ENCODE measurements at places on chromosomes 7 and 10.

DNA sequence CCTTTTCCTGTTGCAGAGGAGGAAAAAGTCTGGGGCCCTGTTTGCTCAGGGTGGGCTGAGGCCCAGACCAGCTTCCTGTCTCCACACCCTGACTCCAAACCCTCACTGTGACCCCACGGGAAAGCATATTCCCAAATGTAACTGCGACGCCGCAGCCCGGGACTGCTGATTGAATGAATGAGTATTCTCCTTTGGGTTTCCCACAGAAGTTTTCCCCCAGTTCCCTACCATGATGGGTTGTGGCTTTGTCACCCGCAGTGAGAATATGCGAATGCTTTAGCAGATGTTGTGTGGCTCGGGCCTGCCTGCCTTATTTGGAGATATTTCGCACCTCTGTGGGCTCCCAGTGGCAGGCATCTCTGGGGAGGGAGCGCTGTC lies 50.6 kb downstream of the MGMT start:
- peak; percentile 1 for DNase-seq

GRCh38 chr7:81626008-81626407 lies 143.8 kb downstream of the HGF start:
- DNase-seq, result no peak

- DNase-seq, result no peak
These were observed 1.2 kb downstream of the ADIRF start for GRCh38 chr10:86969421-86970041.

DNA sequence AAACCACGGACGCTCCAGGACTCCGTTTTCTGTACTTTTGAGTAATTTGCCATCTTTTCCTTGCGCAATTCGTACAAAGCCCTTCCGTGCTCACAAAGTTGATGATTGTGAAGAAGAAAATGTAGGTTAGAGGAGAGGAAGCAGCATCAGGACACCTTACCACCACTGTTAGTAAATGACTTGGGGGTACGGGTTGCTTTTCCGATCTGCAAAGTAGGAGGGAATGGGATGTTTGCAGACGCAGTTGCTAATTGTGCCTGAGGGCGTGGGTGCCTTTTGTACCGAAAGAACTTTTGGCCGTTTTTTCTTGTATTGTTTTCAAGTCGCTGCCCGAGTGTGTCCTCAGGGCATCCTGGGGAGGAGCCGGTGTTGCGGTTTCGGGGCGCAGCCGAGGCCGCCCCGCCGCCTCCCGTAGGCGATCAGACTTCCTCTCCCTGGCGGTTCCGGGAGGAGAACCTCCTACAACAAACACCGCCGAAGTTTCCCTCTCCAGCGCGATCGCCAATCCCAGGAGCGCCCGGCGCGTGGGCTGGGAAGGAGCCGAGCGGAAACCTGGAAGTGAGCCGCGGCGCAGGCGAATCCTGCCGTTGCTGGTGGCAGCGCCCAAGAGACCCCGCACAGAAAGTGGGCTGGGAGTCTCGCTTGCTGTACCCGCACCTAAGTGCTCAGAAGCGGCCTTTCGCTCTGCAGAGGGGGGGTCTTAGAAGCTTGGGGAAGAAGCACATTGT lies 1.0 kb downstream of the PRR15 start:
- no peak for DNase-seq

- no peak for DNase-seq
These were observed 146.4 kb upstream of the ZNF32 start for GRCh38 chr10:43795093-43795492.

DNA sequence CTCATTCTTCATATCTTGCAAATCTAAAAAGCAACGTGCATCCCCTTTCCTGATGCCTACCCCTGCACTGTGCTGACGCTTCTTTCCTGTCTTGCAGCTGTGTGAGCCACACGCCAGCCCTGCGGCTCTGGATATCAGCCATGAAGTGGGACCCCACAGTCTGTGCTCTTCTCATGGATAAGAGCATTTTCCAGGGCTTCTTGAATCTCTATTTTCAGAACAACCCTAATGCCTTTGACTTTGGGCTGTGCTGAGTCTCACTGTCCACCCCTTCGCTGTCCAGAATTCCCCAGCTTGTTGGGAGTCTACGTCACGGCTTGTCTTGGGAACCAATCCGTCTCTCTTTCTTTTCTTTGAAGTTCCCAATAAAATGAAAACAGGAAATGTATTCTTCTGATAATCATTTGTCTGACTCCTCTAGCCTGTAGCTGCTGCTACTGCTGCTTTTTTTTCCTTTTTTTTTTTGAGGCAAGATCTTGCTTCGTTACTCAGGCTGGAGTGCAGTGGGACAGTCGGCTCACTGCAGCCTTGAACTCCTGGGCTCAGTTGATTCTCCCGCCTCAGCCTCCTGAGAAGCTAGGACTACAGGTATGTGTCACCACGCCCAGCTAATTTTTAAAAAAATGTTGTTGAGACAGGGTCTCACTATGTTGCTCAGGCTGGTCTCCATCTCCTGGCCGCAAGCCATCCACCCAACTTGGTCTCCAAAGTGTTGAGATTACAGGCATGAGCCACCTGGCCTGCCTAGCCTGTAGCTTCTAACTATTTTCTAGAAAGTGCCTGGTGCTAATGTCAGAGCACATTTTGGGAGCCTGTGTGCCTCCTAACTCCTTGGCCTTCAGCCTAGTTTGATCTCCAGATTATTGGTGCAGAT lies 30.3 kb downstream of the GSTO2 start:
- no peak for DNase-seq

GRCh38 chr10:126204320-126204719 lies 184.0 kb downstream of the ADAM12 start:
- DNase-seq, result no peak

- no peak for DNase-seq
These were observed 39.7 kb downstream of the ZNF33A start for GRCh38 chr10:38050212-38050611.

DNA sequence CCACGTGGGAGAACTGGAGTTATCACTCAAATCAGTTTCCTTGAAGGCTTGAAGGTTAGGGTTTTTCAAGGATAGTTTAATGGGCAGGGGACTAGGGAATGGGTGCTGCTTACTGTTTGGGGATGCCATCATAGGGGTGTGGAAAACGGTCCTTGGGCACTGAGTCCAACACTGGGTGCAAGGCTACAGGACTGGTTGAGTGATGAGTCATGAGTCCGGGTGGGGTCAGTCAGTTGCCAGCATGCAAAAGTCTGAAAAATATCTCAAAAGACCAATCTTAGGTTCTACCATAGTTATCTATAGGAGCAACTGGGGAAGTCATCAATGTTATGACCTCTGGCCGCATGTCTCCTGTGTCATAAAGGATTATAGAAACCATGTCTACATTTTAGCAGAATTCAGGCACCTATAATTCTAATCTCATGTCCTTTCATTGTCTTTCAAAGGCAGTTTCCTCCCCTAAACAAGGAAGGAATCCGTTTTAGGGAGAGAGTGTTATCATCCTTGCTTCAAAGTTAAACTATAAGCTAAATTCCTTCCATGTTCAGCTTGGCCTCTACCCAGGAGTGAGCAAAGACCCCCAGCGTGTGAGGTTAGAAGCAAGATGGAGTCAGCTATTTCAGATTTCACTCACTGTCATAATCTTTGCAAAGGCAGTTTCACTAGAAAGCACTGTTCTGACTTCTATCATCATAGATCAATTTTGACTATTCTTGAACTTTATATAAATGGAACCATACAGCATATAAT lies 94.5 kb downstream of the COL26A1 start:
- no peak for DNase-seq

GRCh38 chr7:43650457-43651052 lies 67.6 kb downstream of the STK17A start:
- no peak for DNase-seq

GRCh38 chr10:127195571-127196281 lies 665 bp downstream of the INSYN2A start:
- DNase-seq, result no peak

- DNase-seq, result no peak
These were observed 400.9 kb downstream of the KCNMA1 start for GRCh38 chr10:77236700-77237099.

GRCh38 chr10:117364110-117364960 lies 10.9 kb downstream of the PDZD8 start:
- no peak for DNase-seq

DNA sequence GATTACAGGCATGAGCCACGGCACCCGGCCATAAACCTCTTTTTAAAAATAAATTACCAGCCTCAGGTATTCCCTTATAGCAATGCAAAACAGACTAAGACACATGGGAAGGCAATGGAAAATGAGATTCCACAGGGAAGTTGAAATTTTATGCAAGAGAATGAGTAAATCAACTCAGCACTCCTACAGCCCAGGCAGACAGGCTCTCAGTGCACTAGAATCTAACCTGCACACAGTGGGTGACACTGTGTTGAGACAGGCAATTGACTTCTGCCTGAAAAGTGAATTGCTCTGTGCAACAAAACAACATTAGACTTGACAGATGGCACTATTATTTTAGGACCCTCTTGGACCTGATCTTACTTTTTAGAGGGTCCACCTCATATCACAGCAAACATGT lies 20.1 kb upstream of the PLEKHA1 start:
- DNase-seq, result no peak

- no peak for DNase-seq
These were observed 339.4 kb upstream of the ZMIZ1 start for GRCh38 chr10:78729366-78729765.

DNA sequence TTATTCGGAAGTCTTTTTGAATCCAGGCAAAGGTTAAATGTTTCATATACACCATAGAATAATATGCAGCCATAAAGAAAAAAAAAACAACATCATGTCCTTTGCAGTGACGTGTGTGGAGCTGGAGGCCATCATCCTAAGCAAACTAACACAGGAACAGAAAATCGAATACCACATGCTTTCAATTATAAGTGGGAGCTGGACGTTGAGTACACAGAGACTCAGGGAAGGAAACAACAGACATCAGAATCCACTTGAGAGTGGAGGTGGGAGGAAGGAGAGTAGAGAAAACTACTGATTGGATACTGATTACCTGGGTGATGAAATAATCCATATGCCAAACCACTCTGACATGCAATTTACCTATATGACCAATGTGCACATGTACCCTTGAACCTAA lies 293.4 kb downstream of the KLF6 start:
- no peak for DNase-seq

- no peak for DNase-seq
These were observed 306.0 kb downstream of the TFEC start for GRCh38 chr7:115724400-115725056.

DNA sequence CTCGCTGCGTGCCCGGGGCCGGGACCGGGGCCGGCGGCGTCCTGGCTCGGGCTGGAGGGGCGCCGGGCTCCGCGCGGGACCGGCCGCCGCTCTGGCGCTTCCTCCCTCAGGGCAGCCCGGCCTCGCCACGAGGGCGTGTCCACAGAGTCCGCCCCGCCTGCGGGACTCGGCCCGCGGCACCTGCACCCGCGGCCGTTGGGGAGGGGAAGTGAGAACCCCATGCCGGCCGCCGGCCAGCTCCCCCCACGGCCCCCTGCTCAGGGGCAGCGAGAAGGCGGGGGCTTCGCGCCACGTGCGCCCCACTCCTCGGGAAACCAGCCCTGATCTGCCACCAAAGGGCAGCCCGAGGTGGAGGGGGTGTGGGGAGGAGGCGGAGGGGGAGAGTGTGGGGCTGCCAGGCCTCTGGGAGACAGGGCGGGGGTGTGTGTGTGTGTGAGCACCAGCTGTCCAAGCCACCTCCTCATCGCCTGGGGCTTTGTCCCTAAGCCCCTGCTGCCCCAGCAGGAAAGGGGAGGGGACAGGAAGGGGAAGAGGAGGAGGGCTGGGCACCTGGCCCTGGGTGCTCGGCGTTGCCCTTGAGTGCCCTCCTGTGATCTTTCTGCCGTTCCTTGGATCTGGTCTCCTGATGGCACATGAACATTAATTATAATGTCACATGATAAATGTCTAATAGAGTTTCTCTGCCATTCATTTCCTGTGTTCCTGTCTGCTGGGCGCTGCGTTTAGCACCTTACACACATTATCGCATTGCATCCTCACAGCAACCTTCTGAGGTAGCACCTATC lies at the start of gene PIK3AP1:
TSS of gene PIK3AP1 (minus strand) at position 93 of the 785 bp plus-strand sequence. CDS start 120 bp downstream, outside the sequence.
- DNase-seq, result peak; percentile 46

DNA sequence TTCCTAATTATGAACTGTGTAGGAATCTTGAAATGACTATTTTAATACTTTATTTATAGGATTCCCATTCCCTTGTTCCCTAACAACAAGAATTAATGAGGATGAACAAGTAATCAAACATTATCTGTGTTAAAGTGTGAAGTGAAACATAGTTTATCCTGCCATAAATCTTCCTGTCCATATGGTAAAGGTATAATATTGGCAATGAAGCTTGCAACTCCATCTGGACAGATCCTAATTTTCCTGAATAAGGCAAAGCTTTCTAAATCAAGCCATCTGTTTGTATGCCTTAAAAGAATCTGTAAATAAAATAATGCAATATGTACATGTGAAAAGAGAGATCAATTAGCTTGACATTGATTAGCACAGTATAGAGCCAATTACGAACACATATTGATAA lies 529.0 kb downstream of the ANKRD7 start:
- no peak for DNase-seq

- DNase-seq, result no peak
These were observed 1.7 kb downstream of the NCAPG2 start for GRCh38 chr7:158702944-158703343.

- DNase-seq, result no peak
These were observed 196.0 kb downstream of the ELAPOR2 start for GRCh38 chr7:86863452-86863851.

GRCh38 chr7:42560866-42561265 lies 323.9 kb upstream of the GLI3 start:
- no peak for DNase-seq

GRCh38 chr7:22174574-22174953 lies 182.4 kb downstream of the RAPGEF5 start:
- DNase-seq, result no peak

DNA sequence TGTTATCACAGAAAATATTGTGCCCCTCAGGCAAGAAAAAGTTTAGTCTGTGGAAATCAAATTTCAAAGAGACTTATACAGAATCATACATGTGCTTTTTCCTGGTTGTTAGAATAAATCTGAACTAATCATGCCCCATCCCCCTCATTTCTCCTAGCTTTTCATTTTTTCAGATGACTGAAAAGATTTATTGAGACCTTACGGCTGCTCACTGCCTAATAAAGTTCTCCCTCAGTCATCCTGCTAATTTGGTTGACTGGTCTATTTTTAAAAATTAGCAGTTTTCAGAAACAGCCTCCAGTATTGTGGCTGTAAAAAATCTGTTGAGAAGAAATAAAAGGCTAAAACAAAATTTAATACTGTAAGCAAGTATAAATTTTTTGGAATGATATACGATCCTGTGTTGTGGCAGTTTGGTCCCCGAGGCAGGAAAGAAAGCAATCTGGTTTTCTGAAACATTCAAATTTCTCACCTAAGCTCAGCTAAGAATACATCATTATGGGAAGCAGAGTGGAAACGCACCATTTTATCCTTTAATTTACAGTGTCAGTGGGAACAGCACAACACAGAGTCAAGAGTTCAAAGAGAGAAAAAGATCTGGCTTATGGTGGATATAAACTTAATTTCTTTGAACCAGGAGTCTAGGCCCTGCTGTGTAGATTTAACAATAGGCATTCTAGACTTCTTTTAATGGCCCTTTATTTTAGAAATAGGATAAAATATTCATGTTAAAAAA lies 144.4 kb downstream of the KCND2 start:
- DNase-seq, result no peak
